T-helper 17 cell (primary cell): ENCODE measurements at places on chromosomes 5 and 9. TPM values are rescaled to one million over a fixed set of nuclear protein-coding genes. Genes with fewer than 3 reads are reported as not detected.

GRCh38 chr9:131386281-131386680 is 7.6 kb upstream of the PRRC2B start:
- no peak for DNase-seq

Gene FAM174A
- total RNA-seq = 8.7 TPM

GRCh38 chr5:78699552-78700153 is 51.1 kb upstream of the LHFPL2 start:
- no peak for DNase-seq

DNA sequence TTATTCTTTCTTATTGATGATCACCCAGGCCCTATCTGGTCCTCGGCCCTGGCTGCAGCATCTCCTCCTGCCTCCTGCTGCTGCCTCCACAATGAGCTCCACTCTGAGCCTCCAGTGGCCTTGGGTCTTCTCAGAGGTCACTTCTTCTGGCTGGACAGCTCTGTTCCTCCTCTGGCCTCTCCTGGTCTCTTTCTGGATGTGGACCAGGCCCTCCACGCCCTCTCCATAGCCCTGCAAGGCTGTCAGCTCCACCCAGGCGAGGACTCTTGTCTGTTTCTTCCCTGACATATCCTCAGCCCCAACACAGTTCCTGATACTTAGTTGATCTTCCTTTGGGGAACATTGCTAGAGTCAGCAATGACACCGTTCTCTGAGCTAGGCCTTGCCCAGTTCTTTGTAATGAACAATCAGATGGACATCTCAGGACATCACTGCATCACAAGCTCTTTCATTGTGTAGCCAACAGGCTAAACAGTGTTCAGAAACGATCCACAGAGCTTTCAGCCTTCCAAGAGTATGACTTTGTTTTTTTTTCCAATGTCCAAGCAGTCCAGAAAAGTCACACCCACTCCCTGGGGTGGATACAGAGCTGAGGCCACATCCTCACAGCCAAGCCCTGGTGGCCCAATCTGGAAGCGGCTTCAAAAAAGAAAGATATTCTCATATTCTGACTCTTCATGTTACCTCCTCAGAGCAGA is 62.5 kb upstream of the DNAH5 start:
- DNase-seq = no peak

- no peak for DNase-seq
Observed at GRCh38 chr5:131186561-131187256, 16.0 kb downstream of the LYRM7 start.

DNA sequence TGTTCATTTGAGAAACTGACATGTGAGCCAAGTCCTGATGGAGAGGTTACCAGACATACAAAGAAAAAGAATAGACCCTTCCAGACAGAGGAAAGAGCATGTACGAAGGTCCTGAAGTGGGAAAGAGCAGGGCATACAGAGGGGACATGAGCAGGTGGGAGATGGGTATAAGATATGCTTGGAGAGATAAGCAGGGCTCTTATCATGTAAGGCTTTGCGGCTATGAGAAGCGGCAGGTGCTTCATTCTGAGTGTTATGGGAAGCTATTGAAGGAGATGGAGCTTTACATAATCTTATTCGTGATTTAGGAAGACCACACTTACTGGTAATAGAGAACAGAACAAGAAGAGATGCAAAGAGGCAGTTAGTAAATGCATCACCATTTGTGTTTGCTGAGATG is 417.1 kb downstream of the EBF1 start:
- no peak for DNase-seq

GRCh38 chr5:60163762-60164161 is 270.2 kb upstream of the PDE4D start:
- DNase-seq = no peak

GRCh38 chr5:122154910-122155309 is 25.6 kb downstream of the ZNF474 start:
- no peak for DNase-seq

DNA sequence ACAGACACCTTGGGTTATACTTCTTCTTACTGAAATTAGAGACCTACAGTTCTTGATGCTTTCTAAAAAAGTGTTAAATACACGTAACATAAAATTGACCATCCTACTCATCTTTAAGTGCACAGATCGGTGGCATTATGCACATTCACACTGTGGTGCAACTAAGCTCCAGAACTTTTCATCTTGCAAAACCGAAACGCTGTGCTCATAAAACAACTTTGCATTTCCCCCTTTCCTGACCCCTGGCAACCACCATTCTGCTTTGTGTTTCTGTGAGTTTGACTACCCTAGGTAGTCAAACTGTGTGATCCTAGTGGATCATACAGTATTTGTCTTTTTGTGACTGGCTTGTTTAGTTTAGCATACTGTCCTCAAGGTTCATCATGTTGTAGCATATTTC is 3.9 kb downstream of the MVB12B start:
- no peak for DNase-seq

Gene LCN6
- total RNA-seq = not detected

DNA sequence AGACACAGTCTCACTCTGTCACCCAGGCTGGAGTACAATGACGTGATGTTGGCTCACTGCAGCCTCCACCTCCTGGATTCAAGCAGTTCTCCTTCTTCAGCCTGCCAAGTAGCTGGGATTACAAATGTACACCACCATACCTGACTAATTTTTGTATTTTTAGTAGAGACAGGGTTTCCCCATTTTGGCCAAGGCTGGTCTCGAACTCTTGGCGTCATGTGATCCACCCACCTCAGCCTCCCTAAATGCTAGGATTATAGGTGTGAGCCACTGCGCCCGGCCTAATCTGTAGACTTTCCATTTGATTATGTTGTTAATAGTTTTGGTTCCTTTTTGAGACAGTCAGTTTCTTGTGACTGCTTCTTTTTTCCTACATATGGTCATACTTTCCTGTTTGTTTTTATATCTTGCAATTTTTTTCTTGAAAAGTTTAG is 31.0 kb downstream of the MTREX start:
- DNase-seq = no peak

Gene TSTD2
- total RNA-seq = 26.7 TPM

Gene IGFBPL1
- total RNA-seq = not detected

Gene RASGRF2
- 32.3 TPM for total RNA-seq

DNA sequence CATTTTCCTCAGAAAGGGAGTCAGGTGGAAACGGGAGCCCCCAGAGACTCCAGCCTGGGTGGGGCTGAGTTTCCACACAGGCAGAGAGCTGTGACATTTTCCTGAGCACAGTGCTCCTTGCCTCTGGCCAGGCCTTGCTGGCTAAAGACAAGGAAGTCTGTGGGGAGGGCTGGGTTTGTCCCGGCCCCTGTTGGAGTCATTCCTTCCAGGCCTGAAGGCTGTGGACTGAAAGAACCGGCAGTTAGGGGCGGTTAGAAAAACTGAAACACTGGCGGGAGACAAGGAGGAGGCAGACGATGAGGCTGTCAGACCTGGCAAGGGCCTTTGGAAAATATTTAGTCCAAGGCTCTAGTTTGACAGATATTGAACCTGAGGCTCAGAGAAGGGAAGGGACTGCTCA is 29.9 kb downstream of the COL15A1 start:
- no peak for DNase-seq

Gene PCDHB7
- not detected for total RNA-seq

GRCh38 chr9:116484492-116485061 is 202.5 kb upstream of the TRIM32 start:
- no peak for DNase-seq

GRCh38 chr9:698276-698675 is 143.2 kb upstream of the DMRT1 start:
- DNase-seq = no peak

Gene DDX46
- total RNA-seq = 47.2 TPM

Gene DMGDH
- total RNA-seq = 1.0 TPM

- DNase-seq = no peak
Observed at GRCh38 chr5:135071311-135071710, 37.3 kb upstream of the PITX1 start.

- DNase-seq = no peak
Observed at GRCh38 chr5:67842806-67843205, 372.8 kb upstream of the PIK3R1 start.

Gene HCN1
- not detected for total RNA-seq

DNA sequence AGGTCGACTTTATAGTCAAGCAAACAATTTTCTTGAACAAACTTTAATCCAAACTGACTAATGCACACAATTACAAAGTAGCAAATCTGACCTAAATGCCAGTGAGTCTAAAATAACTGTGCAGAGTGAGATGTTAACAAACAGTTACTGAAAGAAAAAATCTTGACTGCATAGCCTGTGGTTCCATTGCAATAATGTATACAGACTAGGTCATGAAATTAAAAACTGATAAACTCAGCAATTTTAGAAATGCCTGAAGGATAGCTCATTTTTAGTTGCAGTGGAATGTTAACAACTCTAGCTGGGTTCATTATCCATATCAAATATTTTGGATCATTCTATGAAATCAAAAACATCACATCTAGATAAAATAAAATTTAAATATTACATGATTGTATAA is 73.4 kb upstream of the CDH12 start:
- DNase-seq = no peak

GRCh38 chr9:72300873-72301272 is 64.1 kb downstream of the ZFAND5 start:
- DNase-seq = no peak

DNA sequence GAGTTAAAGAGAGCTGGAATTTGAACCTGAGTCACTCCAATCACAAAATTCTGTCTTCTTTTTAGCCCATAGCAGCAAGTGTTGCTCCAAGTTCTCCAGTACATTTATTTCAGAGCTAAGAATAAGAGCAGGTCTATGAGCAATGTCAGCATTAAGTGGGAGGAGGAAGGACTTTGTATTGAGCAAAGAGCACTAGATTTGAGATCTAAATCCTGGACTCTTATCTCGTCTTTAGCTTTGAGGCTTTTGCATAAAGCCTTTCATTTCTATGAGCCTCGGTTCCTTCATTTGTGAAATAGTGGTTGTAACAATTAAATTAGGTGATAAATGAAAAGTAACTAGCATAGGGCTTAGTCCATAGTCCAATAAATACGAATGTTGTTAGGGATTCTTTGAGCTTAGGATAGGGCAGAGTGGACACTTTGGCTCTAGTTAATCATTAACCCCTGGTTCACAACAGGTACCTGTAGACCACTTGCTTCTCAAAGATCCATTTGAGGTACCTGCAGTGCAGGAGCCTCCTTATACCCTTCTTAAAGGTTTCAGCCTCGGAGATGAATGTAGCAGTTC is 464.1 kb upstream of the KLF4 start:
- DNase-seq = no peak

Gene IFNE
- total RNA-seq = not detected

DNA sequence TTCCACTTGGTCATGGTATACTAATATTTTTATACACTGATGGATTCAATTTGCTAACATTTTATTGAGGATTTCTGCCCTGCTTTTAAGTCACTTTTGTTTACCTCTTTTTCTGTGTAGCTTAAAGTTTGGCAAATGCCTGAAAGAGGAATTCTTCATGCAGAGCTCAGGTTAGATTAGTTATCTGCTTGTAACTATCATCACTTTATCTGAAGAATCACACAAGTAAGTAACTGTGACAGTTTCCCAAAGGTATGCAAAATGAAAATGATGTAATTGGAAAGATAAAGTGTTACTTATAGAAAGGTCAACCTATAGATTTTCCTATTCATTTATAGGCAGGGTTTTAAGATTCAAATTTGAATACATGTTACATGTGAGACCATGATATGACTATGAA is 188.8 kb upstream of the ACTBL2 start:
- no peak for DNase-seq

Gene GABRA1
- total RNA-seq = not detected
